Muscle of leg (tissue), 16 donors: ENCODE measurements at places on chromosomes 3 and 15. TPM values are rescaled to one million over a fixed set of nuclear protein-coding genes. Genes with fewer than 3 reads are reported as not detected.
A peak's percentile ranks its signal among the peaks of the same experiment; 100 is the strongest.

NOX5 gene
- total RNA-seq = 0.09 TPM

PLA2G4F gene
- total RNA-seq = not detected

- DNase-seq = peak; percentile 1
Measured at GRCh38 chr3:48405343-48405881, 24.5 kb downstream of the PLXNB1 start.

DNA sequence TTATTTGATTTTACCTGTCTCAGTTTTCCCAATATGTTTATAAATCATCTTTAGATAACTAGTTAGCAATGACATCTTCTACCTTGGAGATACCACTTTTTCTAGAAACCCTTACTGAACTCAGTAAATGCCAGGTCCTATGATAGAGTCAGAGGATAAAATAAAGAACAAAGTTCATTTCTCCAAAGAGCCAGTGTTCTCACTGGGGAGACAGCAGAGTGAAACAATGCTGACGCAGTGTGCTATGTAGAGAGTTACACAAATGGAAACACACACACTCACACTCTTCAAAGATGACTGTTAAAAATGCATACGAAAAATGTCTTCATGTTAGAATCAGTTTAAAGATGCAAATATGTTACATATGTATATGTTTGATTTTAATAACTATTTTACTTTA lies 111.3 kb downstream of the PIK3R4 start:
- no peak for DNase-seq

- DNase-seq = peak; percentile 58
Measured at GRCh38 chr3:127791221-127791913, 30.9 kb downstream of the MGLL start.

DNA sequence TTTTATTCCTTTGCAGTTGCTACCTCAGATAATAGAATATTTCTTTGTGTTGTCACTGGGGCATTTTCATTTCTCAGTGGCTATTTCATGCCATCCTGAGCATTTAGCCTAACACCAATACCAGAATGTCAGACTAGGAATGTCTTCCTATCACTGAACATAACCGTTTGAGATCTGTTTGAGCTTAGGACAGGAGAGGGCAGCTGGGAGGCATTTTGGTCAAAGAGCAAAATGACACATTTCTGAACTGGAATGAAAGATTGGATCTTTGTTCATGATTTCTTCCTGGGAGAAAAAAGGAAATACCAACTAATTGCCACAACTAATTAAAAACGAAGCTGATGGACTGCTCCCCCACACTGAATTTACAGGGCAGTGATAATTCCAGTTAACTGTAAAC lies 921.3 kb upstream of the NR2F2 start:
- DNase-seq = no peak
